ENCODE measurements at places on chromosomes 7 and 10.

DNA sequence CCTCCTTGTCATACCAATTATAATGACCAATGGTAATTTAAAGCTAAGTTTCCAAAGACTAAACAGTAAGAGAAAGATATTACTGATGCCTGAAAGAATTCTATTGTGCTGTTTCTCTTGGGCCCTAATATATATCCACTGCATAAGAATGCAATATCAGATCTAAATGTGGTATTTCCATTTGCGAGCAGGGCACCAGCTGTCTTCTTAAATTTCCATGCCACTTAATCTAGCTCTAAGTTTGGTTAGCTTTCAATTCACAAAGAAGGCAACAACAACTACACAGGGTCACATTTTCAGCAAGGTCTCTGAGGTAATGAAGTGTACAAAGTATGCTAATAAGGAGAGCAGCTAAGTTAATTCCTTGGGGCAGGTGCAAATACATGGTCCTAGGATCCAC lies 315.7 kb downstream of the GPR37 start:
- no peak for DNase-seq

DNA sequence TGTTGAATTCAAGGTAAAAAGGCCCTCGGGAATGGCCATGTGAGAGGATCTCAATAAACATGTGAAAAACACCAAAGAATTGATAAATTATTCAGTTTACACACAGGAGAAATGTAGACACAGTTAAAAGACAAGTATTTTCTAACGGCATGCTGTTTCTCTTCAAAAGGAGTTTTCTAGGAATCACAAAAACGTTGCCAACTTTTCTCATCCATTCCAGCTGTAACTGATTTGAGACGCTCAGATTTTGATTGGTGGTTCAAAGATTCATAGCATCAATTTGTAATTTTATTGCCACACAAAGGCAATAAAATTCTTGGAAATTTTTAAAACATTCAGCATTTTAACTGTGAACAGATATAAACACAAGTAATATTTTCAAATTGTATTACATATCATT lies 384.9 kb upstream of the PFKP start:
- no peak for DNase-seq

GRCh38 chr10:95533590-95533989 lies 27.6 kb downstream of the SORBS1 start:
- no peak for DNase-seq

- no peak for DNase-seq
These were observed 200.9 kb downstream of the CXCL12 start for GRCh38 chr10:44183667-44184632.

DNA sequence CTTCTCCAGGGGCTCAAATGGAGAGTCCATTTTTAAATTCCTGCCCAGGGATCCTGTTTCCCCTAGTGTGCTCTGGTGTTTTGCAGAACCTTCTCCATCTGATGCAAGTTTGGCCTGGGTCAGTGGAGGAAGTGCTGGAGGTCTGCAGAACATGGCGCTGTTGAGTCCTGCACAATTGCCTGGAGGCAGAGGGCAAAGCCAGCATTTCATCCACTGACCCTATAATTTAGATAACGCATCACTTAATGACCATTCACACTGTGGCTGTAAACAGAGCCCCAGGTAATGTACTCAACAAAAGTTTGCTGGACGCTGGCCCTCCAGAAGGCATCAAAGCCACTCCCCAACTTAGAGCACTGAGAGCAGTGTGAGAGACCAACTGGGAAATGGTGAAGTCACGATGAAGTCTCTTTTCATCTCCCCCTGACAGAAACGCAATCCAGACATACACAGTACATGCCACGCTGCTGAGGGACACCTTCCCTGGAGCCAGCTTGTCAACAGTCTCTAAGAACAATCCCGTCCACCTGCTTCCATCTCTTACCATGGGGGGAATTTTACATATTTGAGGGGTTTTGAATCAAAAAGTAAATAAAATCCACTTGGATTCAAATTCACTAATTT lies 13.4 kb downstream of the C10orf71 start:
- no peak for DNase-seq

All from stimulated activated CD4-positive, alpha-beta T cell treated with anti-CD3 and anti-CD28 coated beads, Interleukin-12 subunit alpha, Interleukin-12 subunit beta, amount 100 ng/mL, for 4 hours (primary cell).